ENCODE measurements at places on chromosomes 2 and 18.

DNA sequence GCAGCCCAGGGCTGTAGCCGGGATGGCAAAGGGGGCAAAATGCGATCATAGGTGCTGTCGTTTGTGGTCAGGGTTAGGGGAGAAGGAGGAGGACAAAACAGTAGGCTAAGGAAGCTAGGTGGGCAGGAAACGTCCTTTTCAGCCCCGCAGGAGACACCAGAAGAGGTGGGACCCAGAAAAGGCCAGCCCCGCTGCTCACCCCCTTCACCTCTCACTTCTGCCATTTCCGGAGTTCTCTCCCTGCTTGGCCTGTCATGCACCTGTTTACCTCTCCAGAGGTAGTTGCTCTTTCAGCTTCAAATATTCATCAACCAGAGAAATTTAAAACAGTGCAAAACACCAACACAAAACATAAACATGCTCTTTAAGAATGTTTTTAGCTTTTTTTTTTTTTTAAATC lies 849 bp downstream of the AQP4 start:
- DNase-seq = no peak

GRCh38 chr2:126907671-126908070 lies 9.0 kb downstream of the TEX51 start:
- DNase-seq = no peak

- no peak for DNase-seq
Observed at GRCh38 chr2:25824216-25824615, 54.1 kb downstream of the ASXL2 start.

DNA sequence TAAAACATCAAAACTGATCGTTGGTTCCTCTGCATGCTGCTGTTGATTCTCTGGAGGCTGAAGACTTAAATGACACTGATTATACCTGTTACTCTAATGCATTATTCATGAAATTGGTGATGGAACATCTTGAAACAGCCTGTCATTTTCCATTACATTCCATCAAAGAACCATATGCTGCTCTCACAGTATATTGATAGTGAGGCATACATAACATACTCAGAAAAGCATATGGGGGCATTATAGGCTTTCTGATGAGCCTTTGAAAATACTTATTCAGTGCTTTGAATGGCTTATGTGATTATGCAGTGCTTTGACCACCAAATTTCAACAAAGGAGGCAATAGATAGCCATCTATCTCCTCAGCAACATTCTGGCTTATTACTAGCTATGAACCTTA lies 392.1 kb downstream of the CDH19 start:
- DNase-seq = no peak

- no peak for DNase-seq
Observed at GRCh38 chr2:64845273-64845905, 143.8 kb upstream of the SLC1A4 start.

DNA sequence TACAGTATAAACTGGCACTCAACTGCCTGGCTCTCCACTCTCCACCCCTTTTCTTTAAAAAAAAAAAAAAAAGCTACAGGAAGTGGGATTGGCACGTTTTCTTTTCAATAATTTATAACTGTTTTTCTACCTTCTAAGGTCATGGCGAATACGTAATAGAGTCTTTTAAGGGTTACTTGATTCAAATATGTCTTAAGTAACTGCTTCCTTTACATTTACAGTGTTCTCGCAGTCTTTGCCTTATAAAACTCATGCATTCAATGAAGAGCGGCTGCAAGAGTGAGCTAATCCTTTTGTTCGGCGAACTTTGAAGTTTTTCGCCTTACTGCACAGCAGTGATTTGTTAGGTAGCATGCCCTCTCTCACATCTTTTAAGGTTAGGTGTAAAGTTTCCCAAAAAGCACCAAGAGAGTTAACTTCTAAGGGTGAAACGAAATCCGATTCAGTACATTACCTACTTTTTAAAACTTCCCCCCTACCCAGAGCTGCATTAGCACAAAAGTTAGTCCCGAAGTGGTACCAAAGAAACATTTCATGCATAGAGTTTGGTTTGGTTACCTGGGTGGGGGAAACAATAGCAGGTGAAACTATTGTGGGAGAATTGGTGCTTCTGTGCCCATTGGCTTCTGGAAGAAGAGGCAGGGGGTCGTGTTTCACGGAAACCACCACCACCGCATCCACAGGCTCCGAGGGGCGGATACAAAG lies 2.0 kb downstream of the KCTD1 start:
- DNase-seq = no peak
